ENCODE measurements at places on chromosomes 1 and 21.

DNA sequence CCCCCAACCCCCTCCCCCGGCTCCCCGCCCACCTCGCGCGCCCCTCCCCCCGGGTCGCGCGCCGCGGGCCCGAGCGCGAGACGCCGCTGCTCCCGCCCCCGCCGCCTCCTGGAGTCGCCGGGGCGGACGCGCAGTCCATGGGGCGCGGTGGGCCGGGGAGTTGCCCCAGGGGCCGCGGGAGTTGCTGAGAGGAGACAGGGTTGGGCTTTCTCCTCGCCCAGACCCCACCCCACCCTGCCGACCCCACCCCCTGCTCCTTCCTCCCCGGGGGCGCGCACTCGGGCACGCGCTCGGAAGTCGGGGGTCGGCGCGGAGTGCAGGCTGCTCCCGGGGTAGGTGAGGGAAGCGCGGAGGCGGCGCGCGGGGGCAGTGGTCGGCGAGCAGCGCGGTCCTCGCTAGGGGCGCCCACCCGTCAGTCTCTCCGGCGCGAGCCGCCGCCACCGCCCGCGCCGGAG lies at the start of gene LAMC1:
TSS of gene LAMC1 (plus strand) at position 275 of the 455 bp plus-strand sequence. CDS start 297 bp downstream, outside the sequence.
- DNase-seq: no peak

- no peak for DNase-seq
Observed at GRCh38 chr1:218525031-218525430, 179.9 kb downstream of the TGFB2 start.

DNA sequence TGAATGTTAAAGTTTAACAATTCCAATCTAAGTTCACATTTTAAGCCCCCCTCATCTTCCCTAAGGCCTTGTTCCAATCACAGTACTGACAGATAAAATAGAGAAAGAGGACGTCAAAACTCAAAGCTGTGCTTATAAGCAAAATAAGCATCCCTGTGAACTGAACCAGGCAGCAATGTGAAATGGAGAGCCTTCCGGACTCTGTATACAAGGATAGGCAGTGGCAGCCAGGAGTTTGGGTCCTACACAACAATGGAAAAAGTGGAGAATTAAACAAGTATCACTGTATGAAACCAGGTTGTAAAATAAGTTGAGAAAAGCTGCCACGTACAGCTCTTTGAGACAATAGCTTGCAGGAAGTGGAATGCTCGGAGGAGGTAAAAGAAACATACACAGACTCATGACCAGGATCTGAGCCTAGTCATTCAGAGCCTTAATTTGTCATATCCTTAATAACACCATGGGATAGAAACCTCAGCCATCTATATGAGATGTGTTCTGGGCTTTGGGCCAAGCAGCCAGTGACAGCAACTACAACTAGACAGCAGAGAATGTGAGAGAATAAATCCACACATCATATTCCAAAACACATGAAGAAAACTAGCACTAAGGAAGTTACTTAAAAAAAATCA lies 55.2 kb upstream of the PALMD start:
- no peak for DNase-seq

GRCh38 chr1:206885341-206886060 lies 11.7 kb upstream of the IL24 start:
- DNase-seq: no peak

GRCh38 chr1:66951513-66951912 lies 26.7 kb downstream of the MIER1 start:
- DNase-seq: no peak

DNA sequence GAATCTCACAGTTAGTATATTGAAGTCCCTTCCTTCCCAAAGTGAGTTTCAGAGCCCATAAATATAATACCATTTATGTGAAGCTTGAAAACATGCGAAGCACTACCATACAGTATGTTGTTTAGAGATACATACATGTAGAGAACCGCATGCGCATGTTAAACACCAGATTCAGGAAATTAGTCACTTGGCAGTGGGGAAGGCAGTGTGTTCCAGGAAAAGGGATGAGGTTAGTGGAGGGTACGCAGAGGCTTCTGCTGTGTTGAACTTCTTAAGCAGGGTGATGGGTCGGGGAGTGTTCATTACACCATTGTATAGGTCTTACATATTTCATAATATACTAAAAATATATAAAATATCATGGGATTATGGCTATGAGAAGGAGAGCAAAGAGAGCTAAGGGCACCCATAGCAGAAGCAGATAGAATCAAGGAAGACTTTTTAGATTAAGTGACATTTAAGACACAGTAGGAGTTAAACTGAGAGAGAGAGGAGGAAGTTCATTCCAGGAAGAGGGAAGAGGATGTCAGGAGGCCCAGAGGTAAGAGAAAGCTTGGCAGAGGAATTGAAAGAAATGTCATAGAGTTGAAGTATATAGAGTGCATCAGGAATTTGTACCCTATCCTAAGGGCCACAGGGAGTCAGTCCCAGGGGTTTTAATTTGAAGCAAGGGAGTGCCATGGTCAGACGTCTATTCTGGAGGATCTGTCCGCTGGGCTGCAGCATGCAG lies 43.5 kb upstream of the SARS1 start:
- DNase-seq: no peak

DNA sequence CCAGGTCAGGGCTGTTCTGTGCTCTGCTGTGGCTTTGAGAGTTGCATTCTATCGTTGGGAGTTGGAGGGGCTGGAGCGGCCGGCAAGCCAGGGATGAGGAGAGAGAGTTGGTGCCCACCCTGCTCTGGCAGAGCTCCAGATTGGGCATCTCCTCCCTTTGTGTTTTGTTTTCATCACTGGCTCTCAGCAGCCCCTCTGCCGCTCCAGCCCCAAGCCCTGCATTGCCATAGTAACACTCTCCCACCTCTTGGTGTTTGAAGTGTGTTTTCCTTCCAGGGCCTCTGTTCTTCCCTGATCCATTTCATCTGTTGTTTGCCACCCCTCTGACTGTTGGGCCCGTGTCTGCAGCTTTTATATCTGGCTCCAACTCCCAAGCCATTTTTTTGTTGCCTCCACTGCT lies 152.7 kb downstream of the URB2 start:
- no peak for DNase-seq

DNA sequence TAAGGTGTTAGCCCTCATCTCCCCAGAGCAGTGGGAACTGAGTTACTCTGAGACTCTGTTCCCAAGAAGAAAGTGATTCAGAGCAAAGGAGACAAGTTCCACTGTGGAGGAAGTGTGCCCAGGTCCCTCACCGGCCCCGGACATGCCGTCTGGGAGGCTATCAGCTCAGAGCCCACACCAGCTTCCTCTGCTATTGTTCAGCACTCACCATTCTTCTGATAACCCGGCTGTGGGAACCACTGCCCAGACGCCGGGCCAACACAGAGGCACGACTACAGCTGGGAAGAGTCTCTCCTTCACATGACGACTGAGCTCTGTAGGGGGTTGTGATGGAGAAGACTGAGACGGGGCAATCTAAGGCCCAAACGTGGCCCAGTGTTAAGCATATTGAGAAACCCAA lies 34.2 kb upstream of the GJA5 start:
- DNase-seq: no peak

- no peak for DNase-seq
Observed at GRCh38 chr1:49229555-49229954, 452.9 kb upstream of the BEND5 start.
